ENCODE measurements at places on chromosomes 2 and 18. TPM values are rescaled to one million over a fixed set of nuclear protein-coding genes. Genes with fewer than 3 reads are reported as not detected.

DNA sequence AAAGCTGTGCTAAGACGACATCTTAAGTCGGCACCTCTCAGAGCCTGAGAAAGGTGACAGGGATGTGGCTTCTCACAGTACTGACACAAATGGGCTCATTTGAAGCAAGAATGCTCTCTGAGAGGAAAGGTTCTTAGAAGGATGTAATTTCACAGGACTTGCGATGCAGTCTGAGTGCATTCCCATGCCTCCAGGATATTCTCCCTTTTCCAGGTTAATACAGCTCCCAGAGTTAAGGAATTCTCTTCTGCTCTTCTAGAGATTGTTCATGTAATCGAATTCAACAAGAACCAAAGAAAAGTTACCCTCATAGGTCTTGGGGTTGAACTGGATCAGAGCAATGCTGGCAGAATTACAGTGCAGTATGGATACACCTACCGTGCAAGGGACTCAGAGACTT, 131.0 kb downstream of the GALR1 start:
- H3K36me3 ChIP-seq = no peaks in the 10 kb centered on the region
- no peak for DNase-seq
- no peaks in the 10 kb centered on the region for H3K27me3 ChIP-seq
- no peak overlapping the region for H3K27ac ChIP-seq
- no peaks in the 10 kb centered on the region for H3K4me1 ChIP-seq
- no peak overlapping the region for H3K4me3 ChIP-seq

DNA sequence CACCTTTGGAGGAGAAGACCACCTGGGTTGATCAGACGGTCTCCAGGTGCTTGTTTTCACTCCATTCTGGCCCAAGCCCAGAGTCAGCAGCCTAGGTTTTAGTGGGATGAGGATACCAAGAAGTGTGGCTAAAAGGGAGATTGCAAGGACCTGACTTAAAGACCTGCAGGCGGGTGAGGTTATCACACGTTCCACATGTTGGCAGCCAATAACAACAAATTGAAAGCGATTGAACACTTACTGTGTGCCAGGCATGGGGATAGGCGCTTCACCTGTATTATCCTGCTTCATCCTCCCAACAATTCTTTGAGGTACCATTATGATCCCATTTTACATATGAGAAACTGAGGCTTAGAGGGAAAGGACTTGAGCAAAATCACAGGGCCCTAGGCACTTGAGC, 5.0 kb downstream of the ARL4C start:
- DNase-seq = no peak
- no peak overlapping the region for H3K27ac ChIP-seq
- no peaks in the 10 kb centered on the region for H3K4me1 ChIP-seq
- H3K36me3 ChIP-seq = no peaks in the 10 kb centered on the region
- H3K27me3 ChIP-seq = no peaks in the 10 kb centered on the region

DNA sequence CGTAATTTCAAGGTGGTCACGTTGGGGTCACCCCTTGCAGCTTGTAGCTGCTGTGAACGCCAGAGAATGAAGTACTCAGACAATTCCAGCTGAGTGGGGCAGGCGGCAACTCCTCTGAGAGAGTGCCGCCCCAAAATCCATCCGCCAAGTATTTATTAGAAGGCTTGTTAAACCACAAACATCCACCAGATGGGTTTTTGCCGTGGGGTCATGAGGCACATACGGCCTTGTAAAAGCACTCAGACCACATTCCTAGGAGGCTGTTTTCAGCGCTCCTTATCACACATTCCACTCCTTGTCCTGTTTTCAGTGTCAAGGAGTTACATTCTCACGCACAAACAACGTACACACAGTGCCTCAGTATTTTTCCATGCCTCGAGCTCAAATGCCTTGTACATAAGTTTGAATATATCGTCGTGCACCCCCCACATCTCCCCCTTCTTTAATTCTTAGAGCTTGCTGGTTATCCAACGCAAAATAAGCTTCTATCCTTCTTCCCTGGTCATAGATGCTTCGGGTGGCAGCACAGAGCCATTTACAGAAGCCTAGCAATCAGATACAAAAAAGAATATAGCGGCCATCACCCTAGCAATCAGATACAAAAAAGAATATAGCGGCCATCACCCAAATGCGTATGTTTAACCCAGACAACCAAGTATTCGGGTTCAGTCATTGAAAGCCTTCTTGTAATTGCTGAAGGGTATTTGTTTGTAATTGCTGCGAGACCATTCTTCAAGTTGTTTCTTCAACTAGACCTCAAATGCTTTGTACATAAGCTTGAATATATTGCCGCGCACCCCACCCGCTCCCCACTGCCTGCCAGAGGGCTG, 7.3 kb downstream of the ALPP start:
- no peak overlapping the region for H3K27ac ChIP-seq
- H3K27me3 ChIP-seq = no peaks in the 10 kb centered on the region
- H3K4me3 ChIP-seq = peak overlapping the region; percentile 38
- DNase-seq = peak; percentile 56
- H3K36me3 ChIP-seq = no peaks in the 10 kb centered on the region

DNA sequence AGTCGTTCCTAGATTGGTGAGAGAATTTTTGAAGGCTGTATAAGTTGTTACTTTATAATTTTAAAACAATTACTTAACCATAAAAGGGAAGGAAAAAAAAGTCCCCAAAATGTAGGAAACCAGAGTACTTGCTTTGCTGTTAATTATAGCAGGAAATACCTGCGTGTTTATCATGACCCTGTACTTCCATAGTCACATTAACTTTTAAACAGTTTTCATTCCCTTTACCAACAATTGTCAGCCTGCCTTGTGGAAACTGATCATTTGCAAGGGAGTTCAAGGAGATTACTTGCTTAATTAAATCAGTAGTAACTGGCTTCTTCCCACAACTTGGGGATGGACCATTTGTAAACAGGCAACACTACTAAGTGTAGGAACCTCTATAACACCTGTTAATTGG, 6.4 kb upstream of the ITPRID2 start:
- DNase-seq = no peak
- no peaks in the 10 kb centered on the region for H3K36me3 ChIP-seq
- no peaks in the 10 kb centered on the region for H3K27me3 ChIP-seq
- no peak overlapping the region for H3K4me3 ChIP-seq
- H3K4me1 ChIP-seq = peaks cover under 1% of the 10 kb centered on the region

GRCh38 chr2:207768866-207769596, 675 bp downstream of the FZD5 start:
- peaks cover 5% of the 10 kb centered on the region for H3K4me1 ChIP-seq
- no peak overlapping the region for H3K27ac ChIP-seq
- peak; percentile 25 for DNase-seq
- H3K4me3 ChIP-seq = peak overlapping the region; percentile 66
- no peaks in the 10 kb centered on the region for H3K36me3 ChIP-seq

DNA sequence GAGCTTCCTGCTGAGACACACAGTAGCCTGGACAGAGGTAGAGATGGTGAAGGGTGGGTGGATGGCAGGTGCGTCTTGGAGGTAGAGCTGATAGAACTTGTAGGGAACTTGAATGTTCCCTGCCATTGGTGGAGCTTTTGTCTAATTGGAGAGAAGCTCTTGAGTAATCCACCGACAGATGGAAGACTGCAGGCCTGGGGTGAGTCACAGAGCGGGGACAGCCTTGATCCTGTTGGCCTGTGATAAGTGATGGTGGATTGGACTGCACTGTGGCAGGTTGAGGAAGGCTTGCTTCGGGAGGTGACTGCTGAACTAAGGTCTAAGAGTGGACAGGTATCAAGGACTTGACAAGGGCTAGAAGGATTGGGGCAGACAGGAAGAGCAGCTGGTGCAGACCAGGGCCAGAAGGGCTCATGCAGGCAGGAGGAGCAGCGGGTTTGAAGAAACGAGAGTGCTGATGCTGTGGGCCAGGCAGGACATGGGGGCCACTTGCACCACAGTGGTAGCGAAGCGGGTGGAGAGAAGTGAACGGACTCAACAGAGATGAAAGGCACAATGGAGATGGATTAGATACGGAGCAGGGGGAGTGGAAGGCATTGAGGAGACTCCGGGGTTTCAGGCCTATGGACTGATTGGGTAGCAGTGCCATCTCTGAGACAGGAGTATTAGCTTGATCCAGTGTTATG, 16.3 kb downstream of the CABLES1 start:
- H3K4me3 ChIP-seq = no peak overlapping the region
- H3K27ac ChIP-seq = no peak overlapping the region
- H3K4me1 ChIP-seq = peaks cover 3% of the 10 kb centered on the region

DNA sequence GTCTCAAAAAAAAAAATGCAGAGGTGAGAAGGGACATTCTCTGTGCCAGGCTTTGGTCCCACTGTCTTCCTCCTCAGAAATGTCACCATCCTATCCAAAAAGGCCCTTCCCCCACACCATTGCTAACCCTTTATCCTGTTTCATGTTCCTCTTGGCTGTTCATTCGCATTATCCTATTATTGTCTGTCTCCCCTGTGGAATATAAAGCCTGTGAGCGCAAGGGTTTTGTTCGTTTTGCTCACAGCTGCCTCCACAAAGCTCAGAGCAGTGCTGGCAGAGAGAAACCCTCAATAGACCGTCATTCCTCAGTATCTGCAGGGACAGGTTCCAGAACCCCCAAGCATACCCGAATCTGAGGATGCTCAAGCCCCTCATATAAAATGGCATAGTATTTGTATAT, 91.8 kb downstream of the LOXHD1 start:
- H3K36me3 ChIP-seq = no peaks in the 10 kb centered on the region
- no peaks in the 10 kb centered on the region for H3K4me1 ChIP-seq
- no peak overlapping the region for H3K27ac ChIP-seq

DNA sequence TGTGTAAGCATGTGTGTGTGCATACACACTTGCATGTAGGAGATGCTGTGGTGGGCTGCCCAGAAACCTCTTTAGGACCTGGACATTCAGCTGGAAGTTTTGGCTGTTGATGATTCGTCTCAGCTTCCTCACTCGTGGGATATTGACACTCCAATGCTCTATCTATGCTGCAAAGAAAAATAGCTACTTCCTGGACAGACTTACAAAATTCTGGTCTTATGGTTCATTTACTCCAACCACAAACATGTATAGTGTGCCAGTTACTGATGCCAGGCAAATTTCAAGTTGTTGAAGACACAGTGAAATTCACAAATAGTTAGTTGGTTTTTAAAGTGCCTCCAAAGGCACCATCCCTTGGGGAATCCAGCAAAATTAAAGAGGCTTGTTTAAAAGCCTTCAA, 882.6 kb downstream of the CPS1 start:
- H3K4me1 ChIP-seq = no peaks in the 10 kb centered on the region
- H3K27ac ChIP-seq = no peak overlapping the region
- no peaks in the 10 kb centered on the region for H3K36me3 ChIP-seq
- no peak overlapping the region for H3K4me3 ChIP-seq
- no peak for DNase-seq

DNA sequence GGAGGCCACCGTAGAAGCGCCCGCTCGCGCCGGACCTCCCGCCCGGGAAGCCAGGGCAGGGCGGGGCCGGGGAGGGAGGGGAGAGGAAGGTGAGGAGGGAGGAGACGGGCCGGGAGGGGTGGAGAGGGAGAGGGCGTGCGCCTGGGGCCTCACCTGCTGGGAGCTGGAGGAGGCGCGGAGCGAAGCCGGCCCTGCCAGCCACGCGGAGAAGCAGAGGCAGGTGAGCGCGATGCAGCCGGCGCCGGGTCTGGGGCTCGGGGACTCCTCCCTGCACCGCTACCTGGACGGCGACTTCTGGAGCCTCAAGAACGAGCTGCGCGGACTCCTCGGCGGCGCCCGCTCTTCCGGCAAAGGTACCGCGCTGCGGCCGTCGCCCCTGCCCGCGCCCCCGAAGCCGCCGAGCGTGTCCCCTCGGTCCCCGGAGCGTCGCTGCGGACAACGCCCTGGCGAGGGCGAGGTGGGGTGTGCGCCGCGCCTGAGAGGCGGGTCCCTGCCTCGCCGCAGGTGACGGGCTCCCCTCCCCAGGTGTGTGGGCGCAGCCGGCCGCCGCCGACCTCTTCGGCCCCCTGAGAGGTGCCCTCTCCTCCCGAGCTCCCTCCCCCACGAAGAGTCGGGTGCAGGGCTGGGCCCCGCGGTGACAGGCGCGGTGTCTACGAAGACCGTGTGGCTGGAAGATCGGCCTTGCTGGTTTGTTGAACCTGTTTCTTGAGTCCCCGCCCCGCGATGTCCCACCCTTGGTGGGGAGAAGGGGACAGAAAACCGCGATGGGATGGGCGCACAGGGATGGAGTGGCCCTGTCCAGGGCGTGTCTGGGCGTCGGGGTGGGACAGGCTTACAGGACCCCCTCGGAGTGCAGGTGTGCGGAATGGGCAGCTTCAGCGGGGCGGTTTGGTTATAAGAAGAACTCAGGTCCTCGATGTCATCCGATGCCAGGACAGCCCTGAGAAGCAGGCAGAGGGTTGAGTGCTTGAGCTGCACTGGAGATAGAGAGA, at the start of gene ACOXL:
Gene ACOXL, plus strand, starts transcription at position 152 of the 992 bp plus-strand sequence. CDS start 35,817 bp downstream, outside the sequence.
- peak within 1 kb of the TSS; percentile 59 for H3K4me3 ChIP-seq
- H3K27ac ChIP-seq = no peak within 1 kb of the TSS
- no peaks in the 10 kb centered on the region for H3K36me3 ChIP-seq
- H3K4me1 ChIP-seq = no peaks in the 10 kb centered on the region
- DNase-seq = peak; percentile 59

- H3K36me3 ChIP-seq = no peaks in the 10 kb centered on the region
- no peak overlapping the region for H3K27ac ChIP-seq
- no peak for DNase-seq
- H3K27me3 ChIP-seq = no peaks in the 10 kb centered on the region
- H3K4me1 ChIP-seq = no peaks in the 10 kb centered on the region
These were observed 17.9 kb downstream of the LCT start for GRCh38 chr2:135818937-135819610.

GRCh38 chr18:20971886-20972267, 139.7 kb downstream of the ROCK1 start:
- H3K27ac ChIP-seq = no peak overlapping the region
- no peak for DNase-seq
- no peak overlapping the region for H3K4me3 ChIP-seq
- H3K4me1 ChIP-seq = no peaks in the 10 kb centered on the region

DNA sequence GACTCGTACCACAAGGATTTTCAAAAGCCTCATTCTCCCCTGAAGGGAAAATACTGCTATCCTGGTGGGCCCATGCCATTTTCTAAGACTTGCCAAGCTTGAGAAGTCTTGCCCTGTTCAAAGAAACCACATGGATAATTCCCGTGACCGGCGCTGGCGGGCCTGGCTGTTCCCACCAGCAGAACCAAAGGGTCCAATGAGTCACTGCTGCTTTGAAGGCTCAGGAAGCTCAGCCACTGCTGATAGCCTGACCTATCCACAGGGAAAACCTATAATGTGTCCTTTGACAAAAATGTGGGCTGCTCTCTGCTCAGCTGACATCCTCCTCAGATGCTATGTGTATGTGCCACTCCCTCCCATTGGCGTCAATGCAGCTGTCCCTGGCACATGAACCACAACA, 137.9 kb upstream of the RAB12 start:
- H3K27ac ChIP-seq = no peak overlapping the region
- H3K4me1 ChIP-seq = no peaks in the 10 kb centered on the region
- H3K36me3 ChIP-seq = no peaks in the 10 kb centered on the region
- H3K27me3 ChIP-seq = no peaks in the 10 kb centered on the region
- DNase-seq = no peak
- H3K4me3 ChIP-seq = no peak overlapping the region

The CCDC150 gene
- 22.7 TPM for polyA plus RNA-seq

The IHH gene
- 1.1 TPM for polyA plus RNA-seq

The ST8SIA5 gene
- polyA plus RNA-seq = 2.1 TPM

The PDE11A gene
- 7.8 TPM for polyA plus RNA-seq

The HOXD12 gene
- not detected for polyA plus RNA-seq

All from testis (tissue), 5 donors.